ENCODE measurements at places on chromosomes 1 and 21.

DNA sequence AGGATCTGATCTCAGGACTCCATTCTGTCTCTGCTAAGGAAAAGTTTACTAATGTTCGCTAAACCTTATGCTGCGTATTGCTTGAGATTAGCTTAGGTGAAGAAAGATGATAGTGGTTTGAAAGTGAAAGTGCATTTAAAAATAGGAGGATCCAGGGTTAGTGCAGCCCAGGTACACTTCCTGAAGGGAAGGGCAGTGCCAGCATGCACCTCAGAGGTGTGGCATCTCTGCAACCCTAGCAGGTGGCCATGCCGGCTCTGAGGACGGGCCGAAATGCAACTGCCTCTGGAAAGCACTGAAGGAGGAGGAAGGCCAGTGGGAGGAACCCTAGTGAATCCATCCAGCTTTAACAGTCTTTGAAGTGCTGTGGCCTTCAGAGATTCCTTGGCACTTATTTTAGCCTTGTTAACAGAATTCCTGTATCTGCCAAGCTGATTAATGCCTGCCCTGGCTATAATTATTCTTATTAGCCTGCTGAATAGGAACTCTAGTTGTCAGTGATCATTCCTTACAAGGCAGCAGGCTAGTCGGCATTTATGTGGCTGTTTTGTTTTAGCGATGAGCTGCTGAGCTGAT, 5.5 kb downstream of the PTGFRN start:
- DNase-seq = no peak

DNA sequence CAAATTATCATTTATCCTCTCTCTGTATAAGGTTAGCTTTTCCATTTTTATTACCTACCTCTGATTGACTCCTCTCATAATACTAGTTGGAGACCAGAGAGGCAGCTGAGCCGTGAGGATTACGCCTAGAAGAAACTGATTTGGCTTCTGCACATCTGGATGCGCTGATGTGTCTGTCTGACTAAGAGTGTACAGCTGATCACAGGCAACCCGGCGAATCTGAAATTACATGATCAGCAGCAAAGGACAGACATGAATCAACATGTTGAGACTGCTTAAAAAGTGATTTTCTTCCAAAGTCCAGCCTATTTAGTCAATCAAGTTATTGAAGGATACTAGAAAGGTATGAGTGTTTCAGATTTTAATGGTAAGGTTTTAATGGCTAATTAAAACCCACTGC, 81.2 kb downstream of the PCSK9 start:
- DNase-seq = no peak

DNA sequence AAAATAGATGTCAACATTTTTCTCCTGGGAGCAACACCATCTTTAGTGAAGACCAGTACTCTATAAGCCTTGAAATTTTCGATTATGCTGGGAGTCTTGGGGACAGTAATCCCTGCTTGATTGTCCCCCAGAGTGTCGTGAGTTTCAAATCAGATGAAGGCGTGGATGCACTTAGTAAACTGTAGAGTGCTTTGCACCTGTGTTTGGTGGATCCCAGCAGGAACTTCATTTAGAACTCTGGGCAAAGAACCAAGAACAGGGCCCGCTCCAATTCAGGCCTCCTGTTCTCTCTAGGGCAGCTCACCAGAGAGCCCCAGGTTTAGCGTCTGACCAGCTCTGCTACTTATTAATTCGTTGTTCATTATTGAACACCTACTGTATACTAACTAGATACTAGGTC, 1.5 kb downstream of the GPX7 start:
- DNase-seq = no peak

DNA sequence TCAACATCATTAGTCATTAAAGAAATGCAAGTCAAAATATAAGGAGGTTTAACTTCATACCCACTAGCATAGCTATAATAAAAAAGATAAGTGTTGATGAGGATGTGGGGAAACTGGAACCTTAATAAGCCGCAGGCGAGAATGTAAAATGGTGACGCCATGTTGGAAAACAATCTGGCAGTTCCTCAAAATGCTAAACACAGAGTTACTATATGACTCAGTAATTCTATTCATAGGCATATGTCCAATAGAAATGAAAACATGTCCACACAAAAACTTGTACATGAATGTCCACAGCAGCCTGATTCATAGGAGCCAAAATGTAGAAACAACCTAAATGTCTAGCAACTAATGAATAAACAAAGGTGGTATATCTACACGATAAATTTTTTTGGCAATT, 23.2 kb downstream of the DDX59 start:
- no peak for DNase-seq

GRCh38 chr1:61318319-61319125, 236.2 kb downstream of the NFIA start:
- DNase-seq = no peak

DNA sequence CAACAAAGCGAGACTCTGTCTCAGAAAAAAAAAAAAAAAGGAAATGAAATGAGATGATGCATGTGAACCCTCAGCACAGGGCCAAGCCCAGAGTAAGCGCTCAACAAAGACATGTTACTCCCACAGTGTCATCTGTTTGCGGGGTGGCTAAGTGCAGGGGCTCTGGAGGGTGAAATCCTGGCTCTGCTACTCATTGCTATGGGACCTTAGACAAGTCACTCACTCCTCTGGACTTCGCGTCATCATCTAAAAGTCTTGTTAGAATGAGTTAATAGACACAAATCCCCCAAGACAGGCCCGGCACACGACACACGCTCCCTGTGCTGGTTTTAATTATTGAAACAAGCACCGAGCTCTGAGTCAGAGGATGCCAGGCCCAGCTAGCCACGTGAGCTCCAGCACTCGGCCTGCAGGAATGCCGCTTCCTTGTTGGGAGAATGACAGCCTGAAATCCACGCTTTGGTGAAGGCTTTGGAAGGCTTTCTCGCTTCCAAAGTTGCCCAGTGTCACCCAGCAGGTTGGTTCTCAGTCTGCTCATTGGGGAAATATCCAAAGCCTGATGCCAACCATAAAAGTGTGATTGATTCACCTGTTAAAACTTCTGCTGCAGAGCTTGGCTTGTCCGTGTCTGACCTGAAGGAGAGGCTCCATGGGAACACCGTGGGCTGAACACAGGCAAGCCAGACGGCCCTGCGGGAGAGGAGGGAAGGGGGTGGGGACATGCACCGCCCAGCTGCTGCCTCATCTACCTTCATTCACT, 36.7 kb upstream of the TARDBP start:
- DNase-seq = no peak

- DNase-seq = no peak
Measured at GRCh38 chr1:23664837-23665795, 26.5 kb upstream of the RPL11 start.

DNA sequence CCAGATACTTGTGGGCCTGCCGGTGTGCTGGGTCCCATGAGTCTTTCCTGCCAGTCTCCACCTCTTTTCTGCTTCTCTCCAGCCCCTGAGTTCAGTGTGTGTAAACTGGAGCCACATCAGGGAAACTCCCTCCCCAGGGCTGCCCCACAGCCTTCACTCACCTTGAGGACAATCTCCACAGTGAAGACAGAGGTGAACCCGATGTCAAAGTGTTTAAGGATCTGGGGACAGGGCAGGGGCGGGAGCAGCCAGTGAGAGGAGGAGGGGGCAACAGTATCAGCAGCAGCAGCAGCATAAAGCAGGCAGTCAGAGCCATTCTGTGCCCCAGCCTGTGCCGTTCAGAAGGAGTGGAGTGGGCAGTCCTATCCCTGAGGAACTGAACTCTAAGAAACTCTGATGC, 43.2 kb downstream of the CACNA1S start:
- no peak for DNase-seq

- DNase-seq = no peak
Measured at GRCh38 chr1:103197216-103197615, 88.9 kb upstream of the COL11A1 start.

GRCh38 chr1:246319083-246319714, 187.9 kb downstream of the SMYD3 start:
- no peak for DNase-seq

- DNase-seq = no peak
Measured at GRCh38 chr1:230077436-230078213, 10.6 kb downstream of the GALNT2 start.

DNA sequence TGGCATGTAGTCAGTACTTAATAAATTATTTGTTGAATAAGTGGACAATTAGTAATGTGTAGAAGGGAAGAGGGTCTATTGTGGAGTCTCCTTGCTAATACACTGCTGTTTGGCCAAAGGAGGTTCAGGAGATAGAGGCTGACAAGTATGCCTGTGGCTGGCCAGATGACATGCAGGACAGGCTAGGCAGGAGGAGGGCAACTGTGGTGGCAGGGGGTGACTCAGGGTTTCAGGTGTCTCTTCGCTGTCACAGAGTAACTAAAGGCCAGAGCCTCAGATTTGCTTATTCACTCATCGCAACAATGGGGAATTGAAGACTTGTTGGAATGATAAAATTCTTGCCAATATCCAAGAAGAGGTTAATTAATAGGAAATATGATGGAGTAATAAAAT, 33.1 kb downstream of the THRAP3 start:
- no peak for DNase-seq

- DNase-seq = no peak
Measured at GRCh38 chr21:43006874-43007208, 32.5 kb downstream of the PKNOX1 start.

All from NCI-H1436 (cell line).